ENCODE measurements at places on chromosomes 12 and 14.

DNA sequence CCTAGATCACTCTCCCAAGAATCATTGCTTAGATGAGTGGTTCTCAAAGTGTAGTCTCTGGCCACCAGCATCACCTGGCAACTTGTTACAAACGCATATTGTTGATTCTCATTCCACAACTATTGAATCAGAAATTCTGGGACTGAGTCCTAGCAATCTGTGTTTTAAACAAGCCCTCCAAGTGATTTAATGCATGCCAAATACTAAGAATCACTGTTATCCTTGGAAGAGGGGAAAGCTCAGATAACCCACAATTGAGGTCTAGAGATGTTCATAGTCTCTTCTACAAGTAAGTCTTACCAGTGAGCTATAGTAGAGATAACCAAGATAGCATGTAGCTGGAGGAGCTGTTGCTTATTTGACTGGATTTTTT is 666.6 kb downstream of the DIO2 start:
- no peak for DNase-seq

DNA sequence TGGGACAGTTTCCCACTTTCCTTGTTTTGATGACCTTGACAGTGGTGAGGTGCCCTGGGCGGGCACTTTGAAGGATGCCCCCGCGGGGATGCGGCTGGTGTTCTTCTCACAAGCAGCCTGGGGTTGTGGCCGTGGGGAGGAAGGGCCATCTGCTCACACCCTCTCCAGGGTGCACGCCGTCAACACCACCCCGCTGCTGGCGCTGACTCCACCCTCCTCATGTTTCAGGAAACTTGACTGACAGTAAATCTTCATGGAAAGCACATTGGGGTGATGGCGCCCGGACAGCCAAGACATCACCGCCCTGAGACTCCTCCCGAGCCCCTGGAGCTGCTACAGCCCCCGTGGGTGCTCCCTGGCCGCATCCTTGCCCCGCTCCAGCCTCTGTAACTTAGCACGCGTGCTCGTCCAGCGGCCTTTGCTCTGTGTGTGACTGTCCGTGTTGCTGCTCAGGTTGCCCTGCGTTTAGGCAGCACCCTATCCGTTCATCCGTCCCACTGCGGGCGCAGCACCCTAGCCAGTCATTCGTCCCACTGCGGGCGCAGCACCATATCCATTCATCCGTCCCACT is 150.2 kb upstream of the C14orf180 start:
- DNase-seq: no peak

DNA sequence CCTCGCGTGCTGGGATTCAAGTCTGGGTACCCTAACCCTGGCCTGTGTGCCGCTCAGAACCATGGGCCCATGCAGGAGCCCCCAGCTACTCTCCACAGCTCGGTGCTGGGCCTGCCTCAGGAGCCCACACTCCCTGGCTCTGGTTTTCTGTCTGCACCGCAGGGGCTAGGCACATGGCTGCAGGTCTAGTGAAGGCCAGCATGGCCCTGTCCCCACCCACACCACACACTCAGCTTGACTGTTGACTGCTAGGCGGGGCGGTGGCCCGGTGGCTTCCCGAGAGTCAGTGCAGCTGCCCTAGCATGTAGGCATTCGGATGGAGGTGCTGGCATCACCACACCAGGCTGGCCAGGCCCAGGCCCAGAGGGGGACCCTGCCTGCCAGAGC is 7.9 kb downstream of the INF2 start:
- no peak for DNase-seq

- DNase-seq: peak; percentile 66
These were observed 53.3 kb downstream of the IRAK3 start for GRCh38 chr12:66242311-66242710.

DNA sequence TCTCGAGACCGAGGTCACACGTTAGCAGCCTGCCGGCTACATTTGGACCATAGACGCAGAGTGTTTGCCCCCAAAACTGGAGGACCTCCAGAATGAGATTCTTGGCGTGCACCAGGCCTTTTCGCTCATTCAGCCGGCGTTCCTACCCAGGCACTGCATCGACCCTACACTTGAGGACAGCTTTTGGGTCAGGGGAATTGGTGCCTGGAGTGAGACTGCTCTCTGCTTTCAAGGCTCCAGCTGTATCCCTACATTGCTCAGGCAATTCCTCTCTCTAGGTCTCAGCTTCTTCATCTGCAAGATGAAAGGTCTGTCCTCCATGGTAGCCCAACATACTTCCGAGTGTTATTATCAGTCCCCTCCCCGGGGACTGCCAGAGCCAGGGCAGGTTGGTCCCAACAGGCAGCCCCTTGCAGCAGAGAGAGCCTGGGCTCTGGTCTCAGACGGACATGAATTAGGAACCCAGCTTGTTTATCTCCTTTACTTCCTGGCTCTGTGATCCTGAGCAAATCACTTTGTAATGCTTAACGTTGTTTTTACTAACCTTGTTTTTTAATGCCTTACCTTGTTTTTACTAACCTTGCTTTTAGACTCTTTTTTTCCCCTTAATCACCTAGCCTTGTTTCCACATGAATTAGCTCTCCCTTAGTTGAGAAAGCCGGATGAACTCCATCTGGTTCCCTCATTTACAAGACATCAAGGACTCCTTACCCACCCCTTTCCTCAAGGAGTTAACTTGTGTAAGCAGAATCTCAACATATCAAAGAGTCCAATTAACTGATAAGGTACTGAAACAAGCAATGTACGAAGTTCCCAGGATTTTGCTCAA is 892 bp downstream of the TCHP start:
- DNase-seq: peak; percentile 73

GRCh38 chr14:99552572-99553216 is 51.3 kb downstream of the CCDC85C start:
- no peak for DNase-seq

DNA sequence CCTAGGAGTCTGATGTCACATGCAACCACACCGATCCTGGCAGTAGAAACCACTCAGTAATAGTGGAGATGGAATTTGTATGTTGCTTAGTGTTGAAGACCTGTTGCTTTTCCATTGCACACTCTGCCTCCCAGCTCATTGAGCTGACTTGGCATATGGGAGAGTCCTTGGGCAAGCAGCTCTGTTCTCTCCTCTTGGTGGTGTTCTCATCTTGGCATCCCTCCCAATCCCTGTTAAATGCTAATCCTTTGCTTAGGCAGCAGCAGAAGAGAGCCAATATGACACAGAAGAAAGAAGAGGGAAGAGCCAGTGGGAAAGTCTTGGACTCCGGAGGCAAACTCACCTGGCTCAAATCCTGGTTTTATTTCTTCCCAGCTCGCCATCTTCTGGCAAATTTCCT is 178.0 kb upstream of the CAND1 start:
- no peak for DNase-seq

GRCh38 chr14:103629503-103630121 is 601 bp downstream of the KLC1 start:
- peak; percentile 51 for DNase-seq

DNA sequence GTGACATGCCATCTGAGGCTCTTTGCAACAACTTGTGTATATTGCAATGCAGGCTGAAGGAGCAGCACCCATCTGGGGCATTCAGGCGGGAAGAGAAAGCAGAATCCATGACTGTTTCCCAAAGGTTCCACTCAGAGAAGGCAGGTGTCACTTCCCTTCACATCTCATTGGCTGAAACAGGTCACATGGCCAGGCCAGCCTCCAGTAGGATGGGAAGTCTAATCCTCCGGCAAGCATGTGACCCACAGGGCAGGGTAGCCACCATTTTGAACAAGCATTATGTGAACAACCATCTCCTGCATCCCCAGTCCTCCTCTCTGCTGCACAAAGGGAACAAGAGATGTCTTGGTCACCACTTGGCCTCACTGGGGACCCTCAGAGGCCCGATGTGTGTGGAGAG is 70.6 kb downstream of the RIN3 start:
- peak; percentile 27 for DNase-seq

- DNase-seq: peak; percentile 4
These were observed 23.1 kb upstream of the NKX2-8 start for GRCh38 chr14:36605506-36605857.

- no peak for DNase-seq
These were observed 6.2 kb downstream of the IFT43 start for GRCh38 chr14:75991753-75992152.

DNA sequence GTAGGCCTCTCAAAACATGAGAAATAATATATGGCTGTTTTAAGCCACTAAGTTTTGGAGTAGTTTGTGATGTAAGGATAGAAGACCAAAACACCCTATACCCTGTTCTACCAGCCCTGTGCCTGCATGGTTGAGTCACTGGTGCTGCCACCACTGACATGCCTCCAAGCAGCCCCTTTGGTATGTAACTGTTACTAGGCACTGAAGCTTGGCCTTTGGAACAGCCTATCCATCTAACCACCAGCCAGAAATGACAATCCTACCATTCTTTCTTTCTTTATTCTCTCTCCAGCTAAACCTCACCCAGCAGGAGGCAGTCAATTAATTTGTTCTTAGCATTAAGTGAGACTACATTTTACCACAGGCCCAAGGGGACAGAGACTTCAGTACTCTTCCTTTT is 240.3 kb downstream of the MSRB3 start:
- DNase-seq: no peak

- no peak for DNase-seq
These were observed 64.7 kb upstream of the GNPNAT1 start for GRCh38 chr14:52856139-52856538.

- no peak for DNase-seq
These were observed 101.3 kb downstream of the PPM1A start for GRCh38 chr14:60350366-60350720.

DNA sequence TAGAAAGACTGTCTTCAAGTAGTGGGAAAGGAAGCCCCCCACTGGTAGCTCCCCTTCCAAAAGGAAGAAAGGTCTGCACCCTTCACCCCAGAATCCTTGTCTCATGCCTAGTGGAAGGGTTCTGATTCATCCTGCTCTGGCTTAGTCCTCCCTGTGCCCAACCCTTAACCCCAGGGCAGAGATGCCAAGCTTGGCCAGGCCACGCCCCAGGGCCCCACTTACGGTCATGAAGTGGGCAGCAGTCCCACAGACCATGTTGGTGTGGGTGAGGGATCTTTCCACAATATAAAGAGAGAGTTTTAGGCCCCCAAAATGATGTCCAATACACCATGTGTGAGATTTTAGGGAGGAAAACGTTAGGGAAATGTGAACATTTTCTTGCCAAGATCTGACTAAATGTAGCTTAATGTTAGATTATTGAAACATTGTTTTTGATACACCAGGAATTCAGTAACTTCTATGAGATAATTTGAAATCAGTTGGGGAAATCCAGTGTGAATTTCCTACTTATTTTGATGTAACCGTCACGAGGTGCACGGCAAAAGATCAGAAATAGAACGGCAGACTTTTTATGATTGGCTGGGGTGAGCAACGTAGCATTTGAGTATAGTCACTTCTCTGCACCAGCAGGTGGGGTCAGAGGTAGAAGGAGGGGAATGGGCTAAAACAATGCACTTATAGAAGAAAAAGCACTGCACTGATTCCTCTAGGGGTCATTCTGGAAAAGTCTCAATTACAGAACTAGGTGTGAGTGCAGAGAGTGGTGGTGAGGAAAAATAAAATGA is 8.2 kb upstream of the SSPN start:
- no peak for DNase-seq

GRCh38 chr12:79247494-79247893 is 382.9 kb downstream of the SYT1 start:
- DNase-seq: no peak

DNA sequence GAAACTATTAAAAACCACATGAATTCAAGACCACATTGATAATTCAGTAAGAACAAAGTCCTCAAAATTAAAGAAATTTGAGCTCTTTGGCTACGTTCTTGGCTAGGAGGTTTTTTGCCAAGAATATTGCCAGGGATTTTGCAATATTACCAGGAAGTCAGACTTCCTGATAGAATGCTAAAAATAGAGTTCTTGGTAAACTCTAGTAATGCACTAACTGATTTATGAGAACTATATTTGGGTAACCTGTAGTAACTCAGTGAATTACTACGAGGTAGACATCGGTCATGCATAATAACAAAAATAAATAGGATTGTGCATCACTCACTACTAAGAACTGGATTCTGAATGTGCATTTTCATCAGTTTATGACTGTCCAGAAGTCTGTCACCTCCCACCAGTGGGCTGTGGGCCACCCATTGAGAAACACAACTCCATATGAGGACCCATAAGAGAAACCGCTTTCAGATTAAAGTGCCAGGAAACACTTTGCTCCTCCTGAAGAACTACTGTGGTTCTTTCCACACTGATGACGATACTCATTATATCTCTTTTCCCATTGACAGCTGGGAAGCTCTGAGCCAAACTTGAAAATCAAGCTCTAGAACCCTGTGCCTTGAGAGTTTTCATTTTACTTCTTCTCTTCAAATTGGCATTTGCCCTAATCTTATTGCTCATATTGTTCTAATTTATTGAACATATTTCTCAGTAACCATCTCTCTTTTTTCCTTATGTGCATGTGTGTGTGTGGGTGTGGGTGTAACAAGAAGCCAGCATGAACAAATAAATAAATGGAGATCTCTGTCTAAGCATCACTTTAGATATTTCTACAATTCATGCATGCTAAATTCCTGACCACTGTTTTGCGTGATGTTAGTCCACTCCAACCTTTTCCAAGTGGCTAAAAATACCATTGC is 116.6 kb downstream of the BCL11B start:
- DNase-seq: peak; percentile 63

DNA sequence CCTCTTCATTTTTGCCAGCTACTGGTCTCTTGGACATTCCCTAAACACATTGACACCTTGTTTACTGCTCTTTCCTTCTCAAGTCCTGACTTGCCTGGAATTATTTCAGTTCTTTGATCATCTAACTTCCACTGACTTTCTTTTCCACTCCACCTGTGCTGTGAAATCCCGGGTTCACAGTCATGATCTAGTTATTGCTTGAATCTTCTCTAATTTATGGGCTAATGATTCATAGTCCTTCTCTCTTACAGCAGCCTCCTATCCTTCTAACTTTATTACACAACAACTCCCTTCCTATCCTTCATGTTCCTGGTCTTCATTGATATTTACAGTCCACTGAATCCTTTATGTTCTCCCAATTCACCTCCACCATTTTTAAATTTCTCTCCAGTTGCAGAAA is 260.1 kb downstream of the C12orf75 start:
- no peak for DNase-seq

DNA sequence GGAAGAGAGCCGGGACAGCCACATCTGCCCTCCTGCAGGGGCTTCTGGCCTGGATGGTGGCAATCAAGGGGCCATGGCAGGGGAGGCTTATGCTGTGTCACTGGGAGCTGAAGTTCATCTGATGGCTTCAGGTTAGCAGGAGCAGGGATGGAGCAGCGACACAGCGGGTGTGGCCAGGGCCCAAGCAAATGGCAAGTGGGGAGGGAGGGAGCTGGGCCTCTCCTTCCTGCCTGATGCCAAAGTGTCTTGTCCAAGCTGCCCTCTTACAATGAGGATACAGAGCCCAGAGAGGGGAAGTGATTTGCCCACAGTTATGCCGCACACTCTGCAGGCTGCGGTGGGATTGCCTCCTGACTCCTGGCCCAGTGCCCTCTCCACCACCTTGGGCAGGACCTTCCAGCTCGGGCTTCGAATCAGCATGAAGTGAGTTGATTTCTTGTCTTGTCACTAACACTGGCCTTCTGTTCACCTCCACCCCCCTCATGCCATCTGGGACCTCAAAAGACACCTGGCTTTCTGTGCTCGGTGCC is 51.3 kb downstream of the IQSEC3 start:
- no peak for DNase-seq

DNA sequence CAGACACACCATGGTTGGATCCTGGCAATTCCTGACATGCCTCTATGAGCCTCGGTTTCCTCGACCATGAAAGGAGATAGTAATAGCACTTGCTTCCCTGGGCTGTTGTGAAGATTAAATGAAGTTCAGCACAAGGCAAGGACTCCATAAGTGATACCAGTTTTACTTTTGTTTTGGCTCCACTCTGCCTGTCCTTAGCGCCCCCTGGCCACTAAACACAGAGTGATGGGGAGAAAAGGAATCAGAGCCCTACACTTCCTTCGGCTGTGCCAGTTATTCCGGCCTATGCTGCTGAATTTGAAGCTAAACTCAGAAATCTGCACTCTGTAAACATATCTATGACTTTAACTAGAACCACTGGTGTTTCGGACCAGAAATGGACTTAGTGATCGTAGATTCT is 173.8 kb downstream of the C12orf75 start:
- no peak for DNase-seq
